ENCODE measurements at places on chromosomes 3 and 15.

GRCh38 chr15:64163659-64164362 is 989 bp upstream of the PPIB start:
- DNase-seq = no peak

DNA sequence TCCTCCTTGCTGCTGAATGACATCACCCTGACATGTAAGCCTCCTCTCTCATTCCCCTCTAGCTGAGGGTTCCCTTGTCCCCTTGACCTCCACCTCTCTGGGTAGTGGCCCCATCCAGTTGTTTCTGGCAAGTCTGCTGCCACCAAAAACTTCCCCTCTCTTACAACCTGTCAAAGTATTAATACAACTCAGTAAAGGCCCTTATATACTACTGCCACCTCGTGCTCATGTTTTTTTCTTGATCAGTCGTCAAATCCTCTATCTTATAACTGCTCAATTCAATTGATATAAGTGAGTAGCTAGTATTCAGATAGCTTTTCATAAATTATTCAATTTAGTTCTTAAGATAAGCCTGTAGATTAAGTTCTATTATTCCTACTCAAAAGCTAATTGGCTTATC is 249.6 kb downstream of the MBNL1 start:
- DNase-seq = no peak

DNA sequence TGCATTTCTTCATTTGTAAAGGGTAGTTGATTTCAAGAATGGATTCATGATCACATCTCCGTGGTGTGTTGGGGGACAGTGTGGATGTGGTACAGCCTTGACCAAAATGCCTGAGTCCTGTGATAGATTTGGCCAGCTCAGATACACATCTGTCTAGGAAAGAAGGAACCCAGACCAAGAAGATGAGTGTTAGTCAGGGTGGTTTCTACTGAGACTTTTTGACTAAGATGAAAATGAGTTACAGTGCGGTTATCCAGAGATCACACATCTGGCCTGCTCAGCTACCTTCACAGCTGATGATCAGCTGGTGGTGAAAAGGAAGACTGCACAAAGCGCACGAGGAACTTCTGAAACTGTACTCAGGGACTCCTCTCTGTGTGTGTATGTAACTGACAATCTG is 68.0 kb downstream of the FNDC3B start:
- peak; percentile 67 for DNase-seq

- no peak for DNase-seq
These were observed 156.2 kb downstream of the FGF12 start for GRCh38 chr3:192570821-192571791.

DNA sequence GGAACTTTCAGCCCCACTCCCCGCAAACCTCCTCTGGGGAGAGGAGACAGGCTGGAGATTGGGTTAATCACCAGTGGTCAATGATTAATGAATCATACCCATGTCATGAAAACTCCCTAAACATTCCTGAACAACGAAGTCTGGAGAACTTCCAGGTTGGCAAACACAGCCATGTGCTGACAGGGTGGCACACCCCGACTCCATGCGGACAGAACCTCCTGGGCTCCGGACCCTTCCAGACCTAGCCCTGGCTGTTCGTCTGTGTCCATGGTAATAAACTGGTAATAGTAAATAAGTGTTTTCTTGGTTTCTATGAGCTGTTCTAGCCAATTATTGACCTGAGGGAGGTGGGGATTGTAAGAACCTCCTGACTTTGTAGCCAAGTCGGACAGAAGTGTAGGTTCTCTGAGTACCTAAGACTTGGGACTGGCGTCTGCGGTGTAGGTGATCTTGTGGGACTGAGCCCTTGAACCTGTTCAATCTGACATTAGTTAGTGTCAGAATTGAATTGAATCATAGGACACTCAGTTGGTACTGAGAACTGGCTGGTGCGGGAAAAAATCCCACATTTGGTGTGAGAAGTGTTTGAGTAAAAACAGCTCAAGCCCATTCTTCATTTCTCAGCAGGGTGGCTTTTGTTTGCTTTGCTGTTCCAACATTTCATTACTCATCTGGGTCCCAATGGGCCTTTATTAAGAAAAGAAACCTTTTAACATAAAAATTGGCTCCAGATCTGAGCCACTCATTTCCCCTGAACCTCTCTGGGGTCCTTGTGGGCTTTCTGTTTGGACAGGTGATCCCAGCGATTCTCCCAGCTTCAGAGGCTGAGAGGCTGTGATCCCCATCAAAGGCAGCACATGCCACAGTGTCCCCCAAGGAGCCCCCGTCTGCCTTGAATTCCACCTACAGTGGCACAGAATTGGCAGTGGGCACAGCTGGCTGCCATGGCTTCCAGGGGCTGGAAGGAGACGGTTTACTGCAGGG is 151.0 kb downstream of the TJP1 start:
- DNase-seq = no peak

DNA sequence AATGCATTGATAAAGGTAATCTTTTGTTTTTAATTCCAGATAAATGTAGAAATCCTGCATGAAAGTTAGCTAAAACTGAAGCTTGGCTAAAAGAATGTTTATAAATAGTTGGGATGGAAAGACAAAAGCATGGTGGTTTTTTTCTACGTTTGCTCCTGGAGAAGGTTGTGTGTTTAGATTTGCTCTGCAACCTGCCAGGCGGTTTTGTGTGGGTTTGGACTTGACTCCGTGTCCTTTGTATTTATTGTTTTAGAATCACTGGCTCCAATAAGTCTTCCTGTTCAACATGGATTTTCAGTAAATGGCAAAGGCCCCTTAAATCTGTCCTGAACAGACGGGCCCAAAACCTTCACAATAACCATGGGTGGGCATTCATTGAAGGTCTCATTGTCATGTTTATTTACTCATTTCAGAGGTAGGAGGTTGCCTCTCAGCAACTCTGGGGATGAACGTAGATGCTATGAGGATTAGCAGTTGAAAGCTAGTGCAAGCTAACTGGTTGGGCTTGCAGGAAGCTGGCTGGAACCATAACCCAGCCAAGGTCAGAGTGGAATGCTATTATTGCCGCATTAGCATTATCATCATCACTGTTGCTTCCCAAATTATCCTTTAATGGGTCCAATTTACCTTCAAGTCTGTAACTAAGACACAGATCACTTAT is 60.6 kb upstream of the ADAMTS9 start:
- DNase-seq = no peak

- DNase-seq = no peak
These were observed 61.8 kb downstream of the SETD2 start for GRCh38 chr3:47102081-47102600.

DNA sequence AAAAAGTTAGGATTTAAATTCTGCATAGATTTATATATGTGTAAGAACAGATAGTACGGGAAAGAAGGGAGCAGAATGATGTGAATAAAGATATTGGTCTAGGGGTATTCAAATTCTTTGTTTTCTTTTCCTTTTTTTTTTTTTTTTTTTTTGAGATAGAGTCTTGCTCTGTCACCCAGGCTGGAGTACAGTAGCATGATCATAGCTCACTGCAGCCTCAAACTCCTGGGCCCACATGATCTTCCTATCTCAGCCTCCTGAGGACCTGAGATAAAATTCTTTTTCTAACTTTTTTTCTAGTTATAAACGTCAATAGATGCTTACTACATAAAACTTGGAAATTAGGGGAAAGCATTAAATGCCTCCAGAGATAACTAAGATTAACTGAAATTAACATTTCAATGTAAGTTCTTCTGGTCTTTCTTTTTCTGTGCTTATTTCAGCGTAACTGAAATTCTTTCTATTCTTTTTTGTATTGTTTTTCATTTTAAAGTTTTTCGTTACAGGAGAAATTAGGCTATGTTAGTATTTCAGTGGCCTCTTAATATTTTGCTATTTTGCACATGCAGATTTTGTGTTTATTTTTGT is 29.2 kb downstream of the UBE2Q2 start:
- DNase-seq = no peak

DNA sequence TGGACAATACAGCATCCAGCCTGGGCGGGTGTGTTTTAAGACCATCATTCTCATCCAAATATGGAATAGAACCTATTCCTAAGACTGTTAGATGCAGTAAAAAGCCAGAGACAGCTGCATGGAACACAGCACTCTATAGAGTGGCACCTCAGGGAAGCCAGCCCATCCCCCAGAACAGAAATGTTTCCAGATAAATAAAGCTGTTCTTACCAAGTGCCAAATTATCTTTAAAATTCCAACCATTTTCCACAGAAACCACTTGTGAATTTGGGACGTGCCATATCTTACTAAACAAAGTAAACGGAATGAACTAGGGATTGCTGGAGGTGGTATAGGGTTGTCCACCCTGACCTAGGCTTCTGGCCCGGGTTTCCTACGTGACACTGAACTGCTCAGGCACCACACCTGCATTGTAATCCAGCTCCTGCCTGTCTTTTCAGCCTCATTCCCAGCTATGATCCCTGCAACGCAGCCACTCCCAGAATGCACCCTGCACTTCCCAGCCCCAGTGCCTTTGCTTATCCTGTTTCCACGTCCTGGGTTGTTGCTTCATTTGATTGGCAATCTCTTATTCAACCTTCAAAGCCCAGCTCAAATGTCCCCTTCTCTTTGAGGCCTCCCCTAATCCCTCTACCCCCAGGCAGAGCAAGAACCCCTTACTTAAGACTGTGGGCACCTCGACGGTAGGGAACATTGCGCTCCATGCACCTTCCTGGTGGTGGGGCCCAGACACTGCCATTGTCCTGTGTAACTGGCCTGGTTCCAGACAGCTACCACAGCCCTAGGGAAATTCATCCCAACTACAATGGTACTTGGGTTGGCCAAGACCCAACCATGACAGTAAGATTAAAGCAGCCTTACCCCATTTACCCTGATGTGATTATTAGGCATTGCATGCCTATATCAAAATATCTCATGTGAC is 100.2 kb downstream of the IQSEC1 start:
- DNase-seq = no peak

- DNase-seq = no peak
These were observed 72.9 kb upstream of the ATP10A start for GRCh38 chr15:25936004-25936403.

DNA sequence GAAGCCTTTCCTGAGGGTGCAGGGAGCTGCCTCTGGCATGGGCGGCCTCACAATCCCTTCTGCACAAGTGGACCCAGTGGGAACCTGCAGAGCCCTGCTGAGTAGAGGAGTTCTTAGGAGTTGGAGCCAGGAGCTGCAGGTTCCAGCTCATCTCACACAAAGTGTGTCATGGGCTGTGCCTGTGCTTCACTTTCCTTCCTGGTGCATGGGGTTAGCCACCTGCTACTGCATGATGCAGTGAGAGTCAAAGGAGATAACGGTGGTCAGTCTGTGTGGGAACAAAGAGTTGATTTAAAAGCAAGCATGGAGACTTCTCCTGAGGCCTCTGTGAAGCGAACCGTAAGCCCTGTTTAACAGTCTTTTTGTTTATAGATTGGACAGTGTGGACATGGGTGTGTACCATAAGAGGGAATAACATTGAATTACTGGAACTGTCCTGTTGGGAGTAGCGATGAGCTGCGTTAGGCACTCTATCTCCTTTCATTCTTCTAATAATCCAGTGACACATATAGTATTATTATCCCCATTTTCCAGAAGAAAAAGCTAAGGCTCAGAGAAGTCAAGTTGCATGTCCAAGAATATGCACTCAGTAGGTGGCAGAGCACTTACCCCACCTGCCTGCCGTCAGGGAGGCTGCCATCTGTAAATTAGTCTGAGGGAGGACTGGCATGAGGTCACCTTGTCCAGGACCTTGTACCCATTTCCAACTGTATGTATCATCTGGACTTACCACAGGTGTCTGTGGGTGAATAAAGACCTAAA is 68.7 kb upstream of the PRR23C start:
- no peak for DNase-seq

DNA sequence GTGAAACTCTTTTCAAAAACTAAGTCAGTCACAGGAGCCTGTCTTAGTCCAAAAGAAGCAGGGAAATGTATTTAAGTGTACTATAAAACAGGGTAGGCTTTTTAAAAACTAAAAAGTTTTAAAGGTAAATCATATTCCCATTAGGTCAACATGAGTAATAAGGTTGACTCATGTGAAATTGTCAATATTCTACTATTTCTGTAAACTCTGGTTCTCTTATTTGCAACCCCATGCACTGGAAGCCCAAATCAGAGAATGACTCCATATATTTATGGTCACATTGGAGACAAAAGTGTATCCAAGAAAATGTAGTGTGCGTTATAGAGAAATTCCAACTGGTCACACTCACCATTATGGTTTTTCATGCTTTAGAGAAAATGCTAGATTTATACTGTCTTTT is 600.3 kb upstream of the TGFBR2 start:
- no peak for DNase-seq

DNA sequence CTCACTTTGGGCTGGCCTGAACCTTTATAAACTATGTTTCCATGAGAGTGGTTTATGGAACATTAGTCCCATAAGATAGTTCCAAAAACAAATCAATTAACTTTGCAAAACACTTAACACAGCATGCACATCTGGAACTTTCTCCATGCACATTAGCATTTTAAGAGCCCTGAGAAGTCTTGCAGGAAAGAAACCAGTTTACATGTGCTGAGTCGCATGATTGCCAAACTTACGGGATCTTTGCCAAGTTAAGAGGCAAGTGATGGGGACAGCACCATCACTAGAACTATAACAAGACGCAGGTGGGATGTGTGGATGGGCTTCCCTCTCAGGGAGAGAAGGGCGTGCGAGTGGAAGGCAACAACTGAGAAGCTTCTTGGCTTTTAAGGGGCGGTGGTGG is 20.7 kb downstream of the ADAMTS9 start:
- DNase-seq = no peak

- no peak for DNase-seq
These were observed 24.0 kb downstream of the LNP1 start for GRCh38 chr3:100425316-100425715.

GRCh38 chr15:75651810-75652543 is 4.3 kb downstream of the SNX33 start:
- DNase-seq = no peak

DNA sequence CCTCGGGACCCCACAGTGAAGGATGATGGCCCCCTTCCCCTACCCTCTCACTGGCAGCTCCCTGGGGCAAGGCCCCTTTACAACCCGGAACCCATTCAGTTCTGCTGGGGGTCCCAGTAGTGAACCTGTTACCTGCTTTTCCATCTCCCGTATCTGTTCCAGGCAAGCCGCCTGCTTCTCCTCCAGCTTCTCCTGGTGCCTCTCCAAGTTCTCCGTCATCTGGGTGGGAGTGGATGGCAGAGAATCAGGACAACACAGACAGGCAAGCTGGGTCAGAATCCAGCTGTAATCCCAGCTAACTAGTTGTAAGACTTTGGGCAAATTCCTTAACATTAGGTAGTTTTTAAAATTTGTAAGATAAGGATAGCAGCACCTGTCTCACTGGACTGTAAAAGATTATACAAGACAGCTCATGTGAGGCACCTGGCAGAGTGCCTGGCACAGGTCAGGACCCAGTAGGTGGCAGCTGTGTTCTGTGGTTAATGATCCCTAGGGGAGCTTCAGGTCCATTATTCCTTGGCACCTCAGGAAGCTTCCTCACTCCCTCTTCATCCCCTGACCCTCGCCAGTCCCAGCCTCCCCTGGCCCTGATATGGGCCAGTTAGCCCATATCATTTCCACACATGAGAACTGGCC is 6.4 kb upstream of the ANKRD63 start:
- no peak for DNase-seq

GRCh38 chr3:184549796-184550577 is 11.6 kb upstream of the EPHB3 start:
- DNase-seq = no peak

DNA sequence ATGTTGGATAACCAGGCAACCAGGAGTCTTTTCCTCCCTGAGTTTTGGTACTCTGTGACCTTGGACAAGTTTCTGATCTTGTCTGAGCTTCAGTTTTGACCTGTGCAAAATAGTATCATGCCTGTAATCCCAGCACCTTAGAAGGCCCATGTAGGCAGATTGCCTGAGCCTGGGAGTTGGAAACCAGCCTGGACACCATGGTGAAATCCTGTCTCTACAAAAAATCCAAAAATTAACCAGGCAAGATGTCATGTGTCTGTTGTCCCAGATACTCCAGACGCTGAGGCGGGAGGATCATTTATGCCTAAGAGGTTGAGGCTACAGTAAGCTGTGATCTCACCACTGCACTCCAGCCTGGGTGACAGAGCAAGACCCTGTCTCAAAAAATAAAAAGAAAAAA is 114.8 kb downstream of the IL12A start:
- DNase-seq = no peak
